ENCODE measurements at places on chromosomes 2 and 18. TPM values are rescaled to one million over a fixed set of nuclear protein-coding genes. Genes with fewer than 3 reads are reported as not detected.

- DNase-seq = no peak
Measured at GRCh38 chr18:46877329-46877987, 39.8 kb downstream of the PIAS2 start.

DNA sequence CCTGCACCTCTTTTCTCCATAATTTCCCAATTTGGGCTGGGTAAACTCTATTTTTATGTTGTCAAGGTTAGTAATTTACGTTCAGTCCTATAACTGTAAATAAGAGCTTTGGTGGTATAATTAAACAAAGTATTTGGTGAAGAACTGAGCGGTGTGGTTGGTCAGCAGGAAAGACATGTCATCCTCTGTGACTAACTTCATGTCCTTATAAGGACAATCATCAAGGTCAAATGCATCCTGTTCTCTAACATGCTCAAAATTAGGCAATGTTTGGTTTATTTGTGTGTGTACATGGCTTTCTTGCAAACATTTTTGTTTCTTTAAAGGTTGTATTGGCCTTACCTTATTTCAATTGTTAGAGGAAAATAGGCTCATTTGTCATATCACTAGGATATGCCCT is 121.5 kb upstream of the NABP1 start:
- DNase-seq = no peak

DNA sequence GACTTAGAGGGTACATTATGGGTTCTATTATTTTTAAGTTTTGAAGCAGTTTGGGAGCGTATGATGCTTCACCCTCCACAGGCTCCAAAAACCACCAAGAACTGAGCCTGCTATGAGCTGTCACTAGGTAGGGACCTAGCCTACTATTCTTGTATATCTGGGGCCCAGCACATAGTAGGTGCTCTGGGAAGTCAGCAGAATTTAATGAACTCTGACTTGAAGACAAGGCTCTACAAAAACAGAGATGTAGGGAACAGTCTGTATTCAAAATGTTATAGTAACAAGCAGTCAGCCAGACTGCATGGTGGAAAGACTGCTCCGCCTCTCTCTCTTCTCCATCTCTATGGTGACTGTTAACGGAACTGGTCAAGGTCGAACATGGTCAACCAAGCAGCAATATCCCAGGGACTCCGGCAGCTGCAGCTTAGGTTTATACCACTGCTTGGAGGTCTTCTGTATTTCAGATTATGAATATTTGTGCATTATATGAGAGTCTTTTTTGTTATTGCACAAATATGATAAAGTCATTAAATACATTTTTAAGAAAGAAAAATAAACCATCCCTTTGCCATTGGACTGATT is 22.2 kb upstream of the YWHAQ start:
- no peak for DNase-seq

DNA sequence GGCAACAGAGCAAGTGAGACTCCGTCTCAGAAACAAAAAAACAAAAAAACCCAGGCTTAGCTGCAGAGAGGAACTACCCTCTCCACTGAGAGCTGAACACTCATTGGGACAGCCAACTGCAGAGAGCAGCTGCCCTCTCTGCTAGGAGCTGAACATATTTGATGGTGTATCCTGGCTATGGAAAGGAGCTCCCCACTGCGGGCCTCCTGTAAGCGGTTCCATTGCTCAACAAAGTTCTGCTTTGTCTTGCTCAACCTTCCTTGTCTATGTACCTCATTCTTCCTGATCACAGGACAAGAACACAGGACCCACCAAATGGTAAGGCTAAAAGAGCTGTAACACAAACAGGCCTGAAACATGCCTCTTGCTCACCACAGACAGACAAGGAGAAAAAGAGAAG is 246.3 kb upstream of the LRRTM4 start:
- DNase-seq = no peak

CYP1B1 gene
- 1.0 TPM for total RNA-seq
